ENCODE measurements at places on chromosomes 3 and 15. TPM values are rescaled to one million over a fixed set of nuclear protein-coding genes. Genes with fewer than 3 reads are reported as not detected.

Gene RGMA
- 0.51 TPM for total RNA-seq

Gene CEP19
- 3.2 TPM for total RNA-seq

DNA sequence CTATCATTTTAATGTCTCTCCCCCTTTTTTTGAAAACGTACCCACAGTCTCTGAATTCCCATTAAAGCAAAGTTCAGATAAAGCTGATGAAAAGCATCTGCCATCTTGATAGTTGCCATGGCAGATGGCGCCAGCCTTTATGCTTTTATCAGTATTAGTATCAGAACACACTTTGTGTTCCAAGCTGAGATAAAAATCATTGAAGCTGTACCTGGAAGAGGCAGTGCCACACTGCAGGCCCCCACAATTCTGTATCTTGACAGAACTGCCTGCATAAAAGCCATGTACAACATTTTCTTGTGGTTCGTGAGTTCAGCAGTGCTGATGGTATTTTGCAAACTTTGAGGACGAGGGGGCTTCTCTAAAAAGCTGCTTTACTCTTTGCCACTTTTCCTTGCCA lies 311.7 kb downstream of the SATB1 start:
- DNase-seq = no peak

GRCh38 chr3:104474011-104474410 lies 892.7 kb upstream of the ALCAM start:
- no peak for DNase-seq

DNA sequence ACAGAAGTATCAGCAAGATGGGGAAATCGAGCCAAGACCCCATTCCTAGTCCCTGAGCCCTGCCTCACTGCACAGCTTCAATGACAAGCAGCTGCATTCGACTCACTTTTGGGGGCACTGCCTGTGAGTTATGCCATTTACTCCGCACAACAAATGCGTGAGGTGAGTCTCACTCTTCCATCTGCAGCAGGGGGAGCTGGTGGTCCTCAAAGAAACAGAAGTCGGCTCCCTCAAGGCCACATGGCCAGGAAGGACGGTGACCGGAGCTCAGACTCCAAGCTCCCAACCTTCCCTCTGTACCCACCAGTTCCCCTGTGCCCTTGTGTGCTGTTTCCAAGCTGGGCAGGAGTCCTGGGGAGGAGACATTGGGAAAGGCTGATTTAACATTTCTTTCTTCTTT lies 127.7 kb upstream of the IQSEC1 start:
- DNase-seq = no peak
